ENCODE measurements at places on chromosomes 1 and 21. TPM values are rescaled to one million over a fixed set of nuclear protein-coding genes. Genes with fewer than 3 reads are reported as not detected.

GRCh38 chr1:226984521-226985238, 44.6 kb downstream of the COQ8A start:
- peak; percentile 78 for DNase-seq

DNA sequence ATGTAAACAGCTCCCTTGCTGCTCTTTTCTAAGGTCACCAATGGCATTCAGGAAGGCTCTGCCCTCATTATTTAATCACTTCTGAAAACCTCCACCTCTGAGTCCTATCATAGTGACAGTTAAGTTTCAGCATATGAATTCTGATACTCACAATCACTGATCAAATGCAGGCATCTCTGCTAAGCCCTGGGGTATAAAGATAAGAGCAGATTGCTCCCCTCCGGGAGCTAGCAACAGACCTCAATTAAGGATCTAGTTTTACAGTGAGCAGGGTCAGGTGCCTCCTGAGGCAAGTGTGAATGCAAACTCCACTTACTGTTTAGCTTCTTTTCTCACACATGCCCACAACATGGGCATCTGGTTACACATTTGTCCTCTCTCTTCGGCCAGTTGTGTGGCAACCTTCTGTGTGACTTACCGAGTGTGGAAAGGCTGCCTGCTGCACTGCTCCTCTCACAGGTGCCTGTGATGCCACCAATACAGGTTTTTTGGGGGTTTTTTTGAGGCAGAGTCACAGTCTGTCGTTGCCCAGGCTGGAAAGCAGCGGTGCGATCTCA, 15.0 kb downstream of the IL10RB start:
- no peak for DNase-seq

- no peak for DNase-seq
These were observed 2.3 kb downstream of the EVA1C start for GRCh38 chr21:32414579-32415358.

- DNase-seq: no peak
These were observed 3.7 kb upstream of the SEMA4A start for GRCh38 chr1:156149374-156150332.

- no peak for DNase-seq
These were observed 36.4 kb downstream of the SLC2A7 start for GRCh38 chr1:8989821-8990220.

DNA sequence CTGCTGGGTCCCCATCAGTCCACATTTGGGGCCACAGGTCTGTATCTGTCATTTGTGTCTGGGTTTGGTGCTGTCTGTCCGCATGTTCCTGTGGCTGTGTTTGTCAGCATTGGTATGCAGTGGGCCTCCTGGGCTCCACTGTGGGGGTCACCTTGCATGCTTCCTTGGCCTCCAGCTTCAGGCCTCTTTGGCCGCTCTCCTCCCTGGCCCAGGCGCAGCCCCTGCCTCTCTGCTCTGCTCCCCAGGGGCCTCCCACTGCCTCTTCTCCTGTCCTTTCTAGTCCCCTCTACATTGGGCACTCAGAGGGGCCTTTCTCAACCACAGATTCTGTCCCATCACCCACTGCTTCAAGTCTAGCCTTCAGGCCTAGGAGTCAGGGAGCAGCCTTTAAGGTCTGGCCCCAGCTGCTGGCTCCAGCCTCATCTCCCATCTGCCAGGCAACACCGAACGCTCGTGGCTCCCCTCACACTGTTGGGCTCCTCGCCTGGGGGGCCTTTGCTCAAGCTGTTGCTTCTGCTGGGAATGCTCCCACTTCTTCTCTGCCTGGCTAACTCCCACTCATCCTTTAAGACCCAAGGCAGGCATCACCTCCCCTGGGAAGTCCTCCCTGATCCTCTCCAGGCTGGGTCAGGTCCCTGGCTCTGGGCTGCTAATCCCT, 14.6 kb downstream of the ZNF362 start:
- no peak for DNase-seq

GRCh38 chr1:220391491-220391890, 119.2 kb upstream of the RAB3GAP2 start:
- DNase-seq: no peak

DNA sequence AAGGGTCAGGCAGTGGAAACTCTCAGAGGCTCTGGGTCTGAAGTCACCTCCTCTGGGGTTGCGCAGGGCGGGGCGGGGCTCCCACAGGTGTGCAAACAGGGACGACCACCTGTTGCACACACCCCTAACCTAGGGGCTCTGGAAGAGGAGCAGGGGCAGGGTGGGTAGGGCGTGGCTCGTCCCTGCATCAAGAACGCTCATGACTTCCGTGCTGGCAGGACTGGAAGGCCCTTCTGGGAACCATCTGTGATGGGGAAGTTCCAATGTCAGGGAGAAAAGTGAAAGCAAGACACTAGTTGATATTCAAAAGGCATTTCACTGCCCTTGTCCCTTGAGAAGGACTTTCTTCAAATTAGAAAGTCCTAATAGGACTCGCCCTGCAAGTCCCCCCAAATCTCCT, 22.1 kb upstream of the CLSTN1 start:
- no peak for DNase-seq

- no peak for DNase-seq
These were observed 5.6 kb downstream of the AMIGO1 start for GRCh38 chr1:109503935-109504334.

- no peak for DNase-seq
These were observed 36.6 kb downstream of the RABIF start for GRCh38 chr1:202852163-202852904.

DNA sequence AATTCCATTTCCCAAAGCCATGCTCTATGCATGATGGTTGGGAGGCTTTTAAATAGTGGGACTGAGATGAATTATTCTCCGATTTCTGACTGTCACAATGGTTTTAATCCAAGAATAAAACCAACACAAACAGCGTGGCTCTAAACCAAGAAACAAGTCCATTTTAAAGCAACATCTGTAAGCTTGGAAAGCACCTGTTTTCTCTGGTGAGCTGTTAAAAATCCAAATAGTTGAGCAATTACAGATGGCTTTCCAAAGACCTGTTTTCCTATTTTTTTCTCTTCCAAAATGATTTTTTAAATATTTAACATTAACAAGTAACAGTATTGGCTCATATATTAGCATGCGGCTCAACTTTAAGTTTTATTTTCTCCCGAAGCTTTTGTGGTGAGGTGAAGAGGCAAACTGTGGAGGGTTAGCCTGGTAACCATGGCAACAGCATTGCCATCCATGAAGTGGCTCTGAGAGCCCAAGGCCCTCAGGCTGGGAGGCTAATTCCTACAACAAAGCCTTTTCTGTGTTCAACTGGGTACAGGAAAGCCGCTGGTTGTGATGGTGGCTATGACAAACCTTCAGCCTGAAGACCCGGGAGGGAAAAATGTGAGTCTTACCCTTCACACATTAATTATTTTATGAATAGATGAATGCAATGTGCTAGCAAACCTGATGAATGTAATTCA, 56.7 kb upstream of the B3GALT5 start:
- no peak for DNase-seq

GRCh38 chr21:29305561-29305960, 6.8 kb downstream of the BACH1 start:
- DNase-seq: no peak

GRCh38 chr21:45889961-45890360, 91.6 kb upstream of the COL6A1 start:
- no peak for DNase-seq

DNA sequence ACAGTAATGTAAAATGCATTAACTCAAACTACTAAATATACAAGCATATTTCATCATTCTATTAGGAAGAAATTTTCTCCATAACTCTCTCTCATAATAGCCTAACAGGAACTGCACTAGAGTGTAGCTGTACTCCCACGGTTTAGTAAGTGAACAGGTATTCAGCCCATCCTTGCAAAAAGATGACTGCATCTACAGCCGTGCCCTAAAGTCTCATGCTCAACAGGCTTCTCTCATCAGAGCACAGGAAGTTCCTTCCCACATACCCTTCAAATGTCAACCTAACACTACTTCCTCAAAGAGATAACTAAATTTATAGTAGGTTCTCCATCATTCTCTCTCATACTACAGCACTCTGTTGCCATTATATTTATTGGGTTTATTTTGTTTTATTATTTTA, 251.6 kb downstream of the AKT3 start:
- no peak for DNase-seq

- no peak for DNase-seq
These were observed 5.2 kb downstream of the BCAR3 start for GRCh38 chr1:93676427-93676826.

DNA sequence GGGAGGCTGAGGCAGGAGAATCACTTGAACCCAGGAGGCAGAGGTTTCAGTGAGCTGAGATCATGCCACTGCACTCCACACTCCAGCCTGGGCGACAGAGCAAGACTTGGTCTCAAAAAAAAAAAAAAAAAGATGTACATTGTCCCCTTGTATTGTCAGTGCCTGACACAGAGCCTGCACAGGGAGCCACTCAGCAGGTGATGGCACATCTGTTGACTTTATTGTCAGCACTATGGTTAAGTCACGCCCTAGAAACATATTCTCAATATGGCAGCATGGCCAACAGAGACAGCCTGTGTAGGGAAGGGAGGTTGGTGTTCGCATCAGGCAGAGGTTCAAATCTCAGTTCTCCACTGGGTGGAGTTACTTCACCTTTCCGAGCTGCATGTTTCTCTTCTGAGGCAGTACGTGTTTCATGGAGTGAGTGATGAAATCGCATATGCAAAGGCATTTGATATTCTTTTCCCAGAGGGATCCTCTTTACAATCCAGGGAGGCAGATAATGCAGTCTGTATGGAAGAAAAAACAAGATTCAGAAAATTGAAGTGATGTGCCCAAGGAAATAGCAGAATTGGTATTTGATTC, 20.6 kb downstream of the LAMC2 start:
- no peak for DNase-seq

GRCh38 chr1:157509546-157510232, 42.6 kb downstream of the FCRL5 start:
- peak; percentile 75 for DNase-seq

DNA sequence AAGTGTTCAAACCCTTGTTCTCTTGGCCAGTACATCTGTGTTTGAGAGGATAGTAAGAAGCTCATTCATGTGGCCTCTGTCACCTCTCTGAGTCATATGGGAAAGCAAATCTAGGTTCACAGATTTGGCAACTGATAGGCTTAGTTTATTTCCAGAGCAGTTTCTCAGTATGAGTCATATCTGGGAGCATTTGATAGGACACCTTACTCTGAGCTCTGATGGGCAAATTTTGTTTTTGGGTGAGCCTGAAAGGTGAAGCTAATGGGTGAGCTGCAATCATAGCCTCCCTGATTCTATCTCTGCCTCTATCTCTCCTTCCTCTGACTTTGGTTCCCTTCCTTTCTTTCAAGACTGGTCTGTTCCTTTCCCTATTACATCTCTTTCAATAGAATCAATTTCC, 134.4 kb downstream of the S1PR1 start:
- no peak for DNase-seq

GRCh38 chr1:247435030-247435758, 19.2 kb downstream of the NLRP3 start:
- DNase-seq: no peak

- no peak for DNase-seq
These were observed 50.6 kb downstream of the CD247 start for GRCh38 chr1:167467752-167468151.

GRCh38 chr21:24910591-24910990, 696.7 kb downstream of the MRPL39 start:
- no peak for DNase-seq

DNA sequence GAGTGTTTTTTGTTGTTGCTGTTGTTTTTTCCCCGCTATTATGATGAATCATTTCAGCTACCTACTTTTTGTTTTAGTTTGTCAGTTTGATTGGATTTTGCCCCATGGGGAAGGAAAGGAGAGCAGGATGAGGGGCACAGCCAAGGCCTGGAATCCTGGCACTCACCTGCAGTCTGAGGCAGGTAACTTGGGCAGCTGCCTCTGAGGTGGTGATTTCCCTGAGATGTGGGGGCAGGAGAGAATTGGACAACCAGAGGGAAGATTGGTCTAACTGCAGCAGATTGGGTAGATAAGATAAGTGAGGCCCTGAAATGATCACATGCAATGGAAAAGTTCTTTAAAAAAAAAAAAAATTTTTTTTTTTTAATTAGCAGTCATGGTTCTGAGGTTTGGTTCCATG, 1.5 kb upstream of the LAX1 start:
- DNase-seq: no peak

DNA sequence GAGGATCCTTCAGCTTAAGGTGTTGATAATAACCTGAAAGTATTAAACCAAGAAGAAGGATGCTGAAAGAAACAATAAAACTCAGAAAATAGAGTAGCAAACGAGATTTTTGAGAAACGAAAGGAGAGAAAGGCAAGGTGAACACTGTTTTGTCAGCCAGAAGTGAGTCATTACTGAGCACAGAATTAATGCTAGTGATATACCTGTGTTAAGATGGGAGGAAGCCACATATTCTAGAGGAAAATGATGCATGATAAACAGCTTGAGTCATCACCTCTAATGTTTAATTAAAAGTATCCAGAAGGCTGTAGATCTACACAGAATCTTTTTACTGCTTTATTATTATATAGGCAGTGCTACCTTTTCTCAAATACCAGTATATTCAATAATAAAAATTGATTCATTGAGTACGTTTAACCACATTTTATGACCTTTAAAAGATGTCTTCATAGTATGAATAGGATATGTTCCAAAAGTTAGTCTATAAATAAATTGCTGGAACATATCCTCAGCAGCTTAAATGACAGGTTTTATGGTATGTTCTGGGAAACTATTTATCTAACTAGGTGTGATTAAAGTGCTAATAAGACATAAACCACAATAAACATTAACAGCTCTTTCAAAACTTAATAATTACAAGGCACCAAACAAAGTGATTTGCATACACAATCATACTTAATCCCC, 10.3 kb downstream of the SH3GLB1 start:
- no peak for DNase-seq

DNA sequence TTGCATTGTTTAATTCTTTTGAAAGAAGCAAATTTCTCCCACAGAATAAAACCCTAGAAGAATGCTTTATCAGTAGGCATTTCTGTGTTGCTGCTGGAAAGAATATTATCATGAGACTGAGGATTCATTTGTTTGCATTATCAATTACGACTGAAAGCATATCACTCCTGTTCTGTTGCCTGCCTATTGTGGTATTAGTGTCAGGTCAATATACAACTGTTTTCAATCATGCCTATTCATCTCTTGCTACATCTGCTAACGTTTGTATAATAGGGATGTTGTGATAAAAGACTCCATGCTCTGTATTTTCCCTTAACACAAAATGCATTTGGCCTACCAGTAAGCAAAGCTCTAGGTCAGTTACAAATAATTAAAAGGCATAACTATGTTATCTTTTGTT, 221.5 kb downstream of the PTPRC start:
- no peak for DNase-seq

- DNase-seq: no peak
These were observed 10.2 kb downstream of the ADAM30 start for GRCh38 chr1:119885903-119886783.

GRCh38 chr1:199720496-199720895, 307.0 kb upstream of the NR5A2 start:
- no peak for DNase-seq

- DNase-seq: no peak
These were observed 263.4 kb downstream of the PLA2G4A start for GRCh38 chr1:187092104-187092503.

The SLC37A1 gene
- total RNA-seq: 13.2 TPM

The TPTE gene
- not detected for total RNA-seq

The OR10Z1 gene
- not detected for total RNA-seq

The TMEM63A gene
- 50.8 TPM for total RNA-seq

The DISP3 gene
- total RNA-seq: 0.43 TPM

The SLAMF9 gene
- not detected for total RNA-seq

The TMEM240 gene
- total RNA-seq: 12.4 TPM

The AGMAT gene
- 0.19 TPM for total RNA-seq

The CHI3L1 gene
- not detected for total RNA-seq
